ENCODE measurements at places on chromosomes 3 and 15.

DNA sequence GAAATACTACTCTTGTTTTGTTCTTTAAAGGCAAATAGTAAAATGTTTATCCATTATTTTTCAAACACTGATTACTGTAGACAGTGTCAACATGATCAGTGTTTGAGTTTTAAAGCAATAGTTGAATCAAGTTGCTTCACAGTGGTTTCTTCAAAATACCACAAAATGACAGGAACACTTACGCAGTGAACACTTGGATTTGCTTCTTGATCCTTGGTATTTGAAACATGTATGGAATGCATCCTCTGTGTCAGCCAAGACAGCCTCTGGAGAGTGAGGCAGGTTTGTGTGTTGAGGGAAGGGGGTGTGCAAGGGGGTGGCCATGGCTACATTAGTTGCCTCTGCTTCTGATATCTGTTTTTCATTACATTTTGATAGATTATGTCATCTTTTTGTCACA lies 413.0 kb downstream of the RBMS3 start:
- no peak for DNase-seq

- no peak for DNase-seq
Measured at GRCh38 chr3:116770815-116771450, 61.4 kb downstream of the TUSC7 start.

DNA sequence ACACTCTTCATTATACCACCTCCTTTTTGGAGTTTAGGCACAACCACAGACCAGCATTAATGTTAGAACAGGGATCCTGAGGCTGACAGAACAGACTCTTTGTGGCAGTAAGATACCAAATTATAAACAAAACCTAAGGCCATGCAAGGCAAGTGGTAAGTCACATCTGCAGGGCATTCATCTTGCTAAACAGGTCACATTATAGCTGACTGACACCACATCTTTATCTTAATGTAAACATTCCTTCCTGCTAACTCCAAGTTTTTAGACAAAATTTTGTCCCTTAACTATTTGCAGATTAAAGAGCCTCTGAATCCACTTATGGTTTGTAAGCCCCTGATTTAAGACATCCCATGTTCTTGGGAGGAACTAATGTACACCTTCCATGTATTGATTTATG lies 500.6 kb downstream of the PYDC2 start:
- DNase-seq, result no peak

DNA sequence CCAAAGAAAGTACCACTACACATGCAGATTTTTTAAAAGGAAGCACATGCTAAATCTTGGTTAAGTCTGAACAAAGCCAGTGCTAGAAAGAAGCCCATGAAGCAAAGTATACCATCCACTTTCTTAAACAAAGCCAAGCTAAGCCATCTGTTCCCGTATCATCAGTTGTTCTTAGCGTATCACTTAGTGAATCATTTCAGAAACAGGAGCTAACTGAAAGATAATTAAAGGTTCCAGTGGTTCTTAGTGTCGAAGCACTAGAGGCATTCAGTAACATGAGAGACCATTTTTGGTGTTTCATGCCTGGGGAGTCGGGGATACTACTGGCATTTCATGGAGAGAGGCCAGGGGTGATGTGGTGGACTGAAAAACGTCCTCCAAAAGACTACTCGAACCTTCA lies 12.8 kb downstream of the UBXN7 start:
- DNase-seq, result no peak

- DNase-seq, result peak; percentile 4
Measured at GRCh38 chr3:113912552-113913236, 35.1 kb upstream of the ZDHHC23 start.

GRCh38 chr3:150022381-150023238 lies 51.9 kb upstream of the PFN2 start:
- DNase-seq, result no peak

Measured in activated CD4-positive, alpha-beta T cell treated with anti-CD3 and anti-CD28 coated beads, Interleukin-2, amount 50 U/mL, for 4 hours (primary cell).